Activated T-helper 1 cell treated with anti-CD3 and anti-CD28 coated beads, Interleukin-2, amount 50 U/mL, for 16 hours (primary cell): ENCODE measurements at places on chromosomes 1 and 21.

- DNase-seq: no peak
Observed at GRCh38 chr21:39869141-39869818, 2.0 kb downstream of the PCP4 start.

DNA sequence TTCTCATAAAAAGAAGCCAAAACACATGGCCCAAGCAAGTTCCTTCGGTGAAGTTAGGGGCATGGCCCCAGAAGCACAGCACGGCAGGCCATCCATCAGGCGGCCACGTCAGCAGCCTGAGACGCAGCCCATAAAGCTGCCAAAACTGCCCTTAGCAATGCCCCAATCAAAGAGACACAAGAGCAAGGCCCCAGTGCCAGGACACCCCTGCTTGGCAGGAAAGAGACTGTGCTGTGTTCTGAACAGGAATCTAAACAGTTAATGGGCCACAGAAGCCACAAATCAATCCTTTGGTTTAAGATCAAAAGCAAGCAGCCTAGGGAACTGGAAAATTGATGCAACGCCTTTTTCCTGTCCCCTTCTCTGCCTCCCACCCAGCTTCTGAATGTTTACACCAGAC is 497.0 kb upstream of the USP24 start:
- DNase-seq: no peak

DNA sequence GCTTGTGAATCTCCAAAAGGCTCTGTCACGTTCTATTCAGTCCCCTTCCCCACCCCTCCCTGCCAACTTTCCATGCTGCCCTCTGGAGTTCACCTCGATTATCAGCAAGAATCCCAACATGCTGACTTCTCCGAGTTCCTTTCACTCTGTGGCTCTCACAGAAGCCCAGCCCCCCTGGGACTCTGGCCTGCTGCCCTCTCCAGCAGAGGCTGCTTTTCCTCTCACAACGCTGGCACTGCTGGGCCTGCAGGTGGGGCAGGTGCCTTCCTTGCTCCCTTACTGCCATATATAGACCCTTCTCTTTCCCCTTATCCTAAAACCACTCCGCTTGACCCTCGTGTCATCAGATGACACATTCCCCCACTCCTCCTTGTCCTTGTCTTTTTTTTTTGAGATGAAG is 10.2 kb upstream of the RNF186 start:
- no peak for DNase-seq

DNA sequence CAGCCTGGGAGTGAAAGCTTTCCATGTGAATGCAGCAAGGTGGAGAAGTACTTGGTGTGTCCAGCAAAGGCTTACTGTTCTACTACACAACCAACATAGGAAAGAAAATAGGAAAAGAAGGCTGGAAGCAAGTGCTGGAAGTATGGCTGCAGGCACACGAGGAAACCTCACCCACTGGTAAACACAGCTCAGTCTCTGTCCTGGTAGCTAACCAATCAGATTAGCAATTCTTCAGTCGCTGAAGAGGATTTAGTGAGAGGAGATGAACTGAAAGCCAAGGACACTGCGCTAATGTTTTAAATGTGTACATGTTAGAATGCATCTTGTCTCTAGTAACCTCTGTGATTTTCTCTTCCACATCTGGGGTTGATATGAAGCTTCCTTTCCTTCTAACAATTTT is 36.2 kb upstream of the CACHD1 start:
- DNase-seq: no peak

- DNase-seq: no peak
Observed at GRCh38 chr1:211985556-211986264, 49.6 kb downstream of the INTS7 start.

- DNase-seq: no peak
Observed at GRCh38 chr1:59645893-59646292, 168.9 kb upstream of the HOOK1 start.

- no peak for DNase-seq
Observed at GRCh38 chr21:35222541-35222941, 173.4 kb upstream of the RUNX1 start.

DNA sequence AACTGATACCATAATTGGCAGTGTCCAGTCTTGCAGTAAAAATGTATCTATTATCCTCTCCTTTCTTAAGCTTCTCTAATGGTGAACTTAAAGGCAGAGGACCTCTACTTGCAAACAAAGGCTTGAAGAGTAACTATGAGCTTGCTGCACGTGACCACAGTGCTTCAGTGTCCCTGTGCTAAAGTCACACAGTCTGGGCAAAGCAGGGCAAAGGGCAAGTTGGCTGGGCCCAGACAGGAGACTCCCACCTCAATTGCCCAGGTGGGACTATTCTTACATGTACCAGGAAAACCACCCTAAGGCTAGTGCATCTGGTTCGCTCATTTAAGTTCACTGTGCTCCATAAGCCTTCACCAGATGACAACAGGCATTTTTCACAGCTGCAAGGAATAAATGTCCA is 374.2 kb upstream of the PROX1 start:
- no peak for DNase-seq

- DNase-seq: no peak
Observed at GRCh38 chr21:28253961-28254360, 738.7 kb downstream of the LTN1 start.

GRCh38 chr1:157969697-157970485 is 23.6 kb upstream of the KIRREL1 start:
- DNase-seq: no peak

DNA sequence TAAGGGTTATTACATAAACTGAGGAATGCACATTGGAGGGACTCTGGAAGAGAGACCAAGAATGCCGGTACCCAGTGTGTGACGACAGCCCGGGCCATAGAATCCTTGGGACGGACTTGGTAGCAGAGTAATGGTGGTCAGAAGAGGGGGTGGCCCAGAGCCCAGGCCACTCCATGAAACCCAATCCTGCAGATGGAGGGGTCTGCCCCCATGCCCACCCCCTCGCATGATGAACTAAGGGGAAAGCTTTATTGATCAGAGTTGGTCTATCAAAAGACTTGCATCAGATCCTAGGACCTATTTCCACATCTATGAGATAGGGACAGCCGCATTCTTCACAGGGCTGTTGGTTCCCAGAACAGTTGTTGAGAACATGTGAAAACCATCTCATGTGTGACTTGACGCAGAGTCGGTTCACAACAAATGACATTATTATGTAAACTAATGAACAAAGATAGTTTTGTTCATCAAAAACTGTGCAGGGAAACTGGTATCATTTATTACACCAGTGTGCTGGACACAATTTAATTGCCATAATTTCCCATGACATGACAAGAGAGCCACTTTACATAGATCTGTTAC is 21.5 kb upstream of the SDC3 start:
- no peak for DNase-seq

- no peak for DNase-seq
Observed at GRCh38 chr1:172134087-172134731, 286.3 kb upstream of the C1orf105 start.

- DNase-seq: no peak
Observed at GRCh38 chr1:63135174-63135512, 187.2 kb upstream of the FOXD3 start.

GRCh38 chr1:8384088-8384487 is 66.2 kb downstream of the SLC45A1 start:
- no peak for DNase-seq

GRCh38 chr1:84700070-84700469 is 9.8 kb upstream of the SSX2IP start:
- DNase-seq: no peak

DNA sequence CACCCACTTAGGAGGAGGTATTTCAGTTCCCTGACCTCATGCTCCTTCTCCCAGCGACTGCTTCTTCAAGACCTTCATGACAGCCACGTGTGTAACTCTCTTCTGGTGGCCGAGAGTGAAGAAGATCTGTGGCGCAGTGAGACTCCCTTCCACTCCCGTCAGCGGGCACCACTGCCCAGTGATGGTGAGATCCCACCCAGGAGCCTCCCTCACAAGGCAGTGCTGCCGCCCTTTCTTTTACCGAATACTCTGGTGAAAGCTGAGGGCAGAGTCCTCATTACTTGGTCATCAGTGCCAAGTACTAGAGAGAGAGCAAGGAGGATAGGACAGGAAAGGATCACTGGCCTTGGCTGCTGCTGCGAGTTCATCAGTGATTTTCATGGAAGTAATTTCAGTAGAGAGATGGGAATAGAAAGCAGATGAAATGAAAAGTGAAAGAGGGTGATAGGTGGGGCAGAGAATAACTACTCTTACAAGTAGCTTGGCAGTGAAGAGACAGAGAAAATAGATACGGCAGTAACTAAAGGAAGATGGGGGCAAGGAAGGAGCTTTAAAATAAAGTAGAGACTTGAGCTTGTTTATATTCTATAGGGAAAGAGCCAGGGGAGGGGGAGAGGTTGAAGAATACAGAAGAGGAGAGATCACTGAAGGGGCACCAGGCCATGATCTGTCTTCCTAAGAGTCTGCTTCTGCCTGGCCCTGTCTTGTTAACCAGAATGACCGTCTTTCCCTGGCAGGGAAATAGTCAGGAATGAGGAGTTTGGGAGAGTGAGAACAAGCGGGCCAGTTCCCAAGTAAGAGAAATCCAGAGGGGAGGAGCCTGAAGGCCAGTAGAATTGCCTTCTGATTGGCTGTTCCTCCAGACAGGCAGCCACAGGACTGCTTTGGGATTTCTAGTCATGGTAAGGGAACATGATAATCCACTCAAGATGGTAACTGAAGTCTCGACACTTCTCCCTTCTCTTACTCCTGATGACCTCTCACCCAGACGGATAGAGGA is 18.3 kb downstream of the HYI start:
- DNase-seq: no peak

- no peak for DNase-seq
Observed at GRCh38 chr21:43211072-43211759, 42.4 kb downstream of the CRYAA start.

DNA sequence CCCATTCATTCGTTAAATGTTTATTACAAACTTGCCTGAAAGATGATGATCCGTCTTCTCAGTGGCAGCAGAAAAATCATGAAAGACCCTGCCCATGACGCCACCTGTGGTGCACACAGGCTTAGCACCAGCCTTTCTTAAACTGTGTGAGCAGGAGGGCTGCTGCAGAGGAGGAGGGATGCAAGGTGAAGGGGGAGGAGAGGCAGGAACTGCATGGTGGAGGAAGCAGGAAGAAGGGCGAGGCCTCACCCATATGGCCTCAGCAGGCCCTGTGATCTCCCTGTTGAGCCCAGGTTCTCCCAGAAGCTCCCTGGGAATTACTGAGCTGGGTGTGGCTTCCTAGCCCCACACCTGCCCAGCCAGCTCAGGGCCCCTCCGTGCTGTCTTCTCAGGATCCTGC is 25.0 kb upstream of the RD3 start:
- no peak for DNase-seq

DNA sequence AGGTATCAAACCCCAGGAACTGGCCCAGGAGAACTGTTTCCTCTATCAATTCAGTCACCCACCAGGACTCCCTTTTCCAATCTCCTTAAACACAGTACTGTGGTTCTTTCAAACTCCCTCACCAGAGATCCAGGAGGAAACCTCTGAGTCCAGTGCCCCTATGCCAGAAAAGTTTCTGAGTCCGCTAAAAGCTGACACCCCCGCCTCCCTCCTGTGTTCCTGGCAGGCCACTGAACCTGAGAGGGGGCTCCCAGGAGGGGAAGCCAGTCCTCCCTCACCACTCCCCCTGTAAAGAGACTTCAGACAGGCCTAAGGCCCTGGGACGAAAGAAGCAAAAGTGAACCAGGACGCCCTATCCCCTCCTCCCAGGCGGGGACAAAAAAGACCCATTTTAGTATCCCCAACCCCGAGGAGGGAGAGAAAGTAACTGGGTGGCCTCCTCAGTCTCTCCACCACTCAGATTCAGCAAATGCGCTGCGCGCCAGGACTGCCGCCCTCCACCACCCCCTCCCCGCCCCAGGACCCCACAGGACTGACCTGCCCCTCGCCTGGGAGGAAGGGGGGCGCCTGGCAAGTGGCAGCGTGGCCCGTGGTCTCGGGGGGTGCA is 624 bp downstream of the SLC41A1 start:
- no peak for DNase-seq

- DNase-seq: no peak
Observed at GRCh38 chr1:12567288-12567819, 50.7 kb downstream of the DHRS3 start.

DNA sequence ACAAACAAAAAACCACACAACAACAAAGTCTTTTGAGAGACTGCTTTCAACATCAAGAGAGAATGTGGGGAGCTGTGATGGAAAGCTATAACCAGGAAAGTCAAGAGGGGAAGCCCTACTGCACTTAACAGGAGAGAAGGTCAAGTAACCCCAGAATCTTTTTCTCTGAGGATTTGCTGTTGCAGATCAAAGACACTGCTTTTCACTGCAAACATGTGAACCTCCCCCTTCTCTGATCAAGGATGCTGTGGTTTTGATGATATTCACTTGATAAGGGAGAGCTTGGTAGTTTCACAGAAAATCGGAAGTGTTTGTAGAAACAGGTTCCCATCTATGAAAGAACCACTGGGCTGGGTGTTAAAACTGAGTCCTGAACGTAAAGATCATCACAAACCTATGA is 4.8 kb downstream of the ETV3 start:
- DNase-seq: no peak

DNA sequence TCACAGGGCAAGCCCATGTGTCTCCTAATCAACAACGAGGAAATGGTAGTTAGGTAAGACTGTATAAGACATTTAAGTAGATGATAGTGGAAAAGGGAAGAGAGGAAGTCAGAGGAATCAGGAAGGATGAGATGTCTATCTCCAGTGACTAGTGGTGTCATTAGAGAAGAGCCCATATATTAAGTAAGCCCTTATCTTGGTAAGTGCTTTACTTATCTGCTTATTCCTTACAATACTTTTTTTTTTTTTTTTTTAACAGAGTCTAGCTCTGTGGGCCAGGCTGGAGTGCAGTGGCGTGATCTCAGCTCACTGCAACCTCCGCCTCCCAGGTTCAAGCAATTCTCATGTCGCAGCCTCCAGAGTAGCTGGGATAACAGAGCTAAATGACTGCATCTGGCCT is 29.5 kb downstream of the RNF11 start:
- DNase-seq: no peak

GRCh38 chr1:16721871-16722641 is 18.3 kb upstream of the RNU1-4 start:
- DNase-seq: no peak

DNA sequence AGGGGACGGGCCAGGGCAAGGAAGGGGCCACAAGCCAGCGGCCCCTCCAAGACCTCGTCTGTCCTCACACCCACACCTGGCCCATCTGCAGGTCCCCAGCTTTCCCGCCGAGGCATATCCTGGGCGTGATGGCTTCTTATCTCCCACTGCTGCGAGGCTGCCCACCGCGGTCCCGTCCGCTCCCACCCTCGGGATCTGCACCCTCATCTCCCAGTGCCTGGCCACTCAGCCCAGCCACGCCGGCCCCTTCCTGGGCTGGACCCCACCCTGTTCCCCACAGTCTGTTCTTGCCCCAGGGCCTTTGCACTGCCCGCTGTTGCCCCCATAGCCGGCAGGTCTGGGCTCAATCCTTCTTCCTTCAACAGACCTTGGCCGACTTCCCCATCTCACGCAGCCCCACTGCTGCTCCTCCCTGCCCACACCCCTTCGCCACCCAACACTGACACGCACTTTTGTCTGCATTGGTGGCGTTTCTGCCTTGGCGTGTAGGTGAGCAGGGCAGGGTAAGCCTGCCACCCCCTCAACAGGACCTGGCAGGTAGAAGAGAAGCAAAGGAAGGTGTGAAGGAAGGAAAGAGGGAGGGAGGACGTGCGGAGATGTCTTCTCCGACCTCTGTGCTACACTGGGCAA is 4.4 kb upstream of the TTC34 start:
- no peak for DNase-seq

GRCh38 chr1:50974618-50974935 is 4.5 kb downstream of the CDKN2C start:
- no peak for DNase-seq

- no peak for DNase-seq
Observed at GRCh38 chr1:111364690-111365089, 62.8 kb downstream of the OVGP1 start.
